Stimulated activated CD4-positive, alpha-beta T cell treated with anti-CD3 and anti-CD28 coated beads, Interleukin-2, amount 100 ng/mL, for 24 hours (primary cell): ENCODE measurements at places on chromosomes 4 and X.

DNA sequence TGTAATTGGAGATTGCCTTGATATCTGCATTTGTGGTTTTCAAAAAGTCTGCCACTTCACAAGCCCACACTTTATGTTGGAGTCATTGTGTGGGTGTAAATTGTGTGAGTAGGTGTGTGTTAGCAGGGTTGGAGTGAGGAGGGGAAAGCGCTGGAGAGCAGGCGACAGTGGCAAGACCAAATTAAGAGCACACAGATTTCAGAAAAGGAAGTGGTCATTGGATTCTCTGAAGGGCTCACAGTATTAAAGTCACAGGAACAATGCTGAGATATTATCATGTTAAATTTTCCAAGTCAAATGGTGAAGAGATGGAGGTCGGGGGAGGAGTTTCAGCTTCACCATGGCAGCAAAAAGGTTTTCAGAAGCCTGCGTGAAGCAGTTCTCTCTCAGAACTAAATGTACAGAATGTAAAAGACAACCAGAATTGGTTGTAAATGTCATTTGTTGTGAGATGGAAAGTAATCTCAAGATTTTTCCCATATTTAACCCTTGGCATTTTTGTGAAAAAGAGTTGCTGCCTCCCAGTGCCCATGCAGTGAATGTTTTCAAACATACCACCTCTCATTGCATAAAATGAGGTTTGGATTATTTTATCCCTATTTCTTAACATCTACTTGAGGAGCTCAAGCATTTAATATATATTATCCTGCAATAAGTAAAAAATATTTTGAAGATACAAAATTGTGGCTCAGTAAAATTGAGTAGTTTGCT, 265.9 kb downstream of the ZNF674 start:
- DNase-seq: no peak

- DNase-seq: no peak
Measured at GRCh38 chr4:90403781-90404180, 276.6 kb downstream of the CCSER1 start.

DNA sequence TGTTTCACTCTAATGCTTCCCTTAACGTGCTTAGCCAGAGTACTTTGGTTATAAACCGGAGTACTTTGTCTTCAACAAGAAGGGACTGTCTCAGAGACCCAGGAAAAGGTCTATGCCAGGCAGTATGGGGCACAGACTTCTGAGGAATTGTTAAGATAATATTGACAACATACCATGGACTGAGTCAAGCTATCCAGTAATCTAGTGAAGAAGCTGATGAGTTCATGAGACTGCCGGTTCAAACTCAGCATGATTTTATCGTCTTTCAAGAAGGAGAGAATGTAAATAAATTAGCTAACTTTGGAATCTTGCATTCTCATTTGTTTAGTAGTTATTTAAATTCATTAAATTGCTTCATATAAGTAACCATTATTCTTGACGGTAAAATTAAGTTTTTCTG, 546.1 kb downstream of the PPP4R3C start:
- no peak for DNase-seq

DNA sequence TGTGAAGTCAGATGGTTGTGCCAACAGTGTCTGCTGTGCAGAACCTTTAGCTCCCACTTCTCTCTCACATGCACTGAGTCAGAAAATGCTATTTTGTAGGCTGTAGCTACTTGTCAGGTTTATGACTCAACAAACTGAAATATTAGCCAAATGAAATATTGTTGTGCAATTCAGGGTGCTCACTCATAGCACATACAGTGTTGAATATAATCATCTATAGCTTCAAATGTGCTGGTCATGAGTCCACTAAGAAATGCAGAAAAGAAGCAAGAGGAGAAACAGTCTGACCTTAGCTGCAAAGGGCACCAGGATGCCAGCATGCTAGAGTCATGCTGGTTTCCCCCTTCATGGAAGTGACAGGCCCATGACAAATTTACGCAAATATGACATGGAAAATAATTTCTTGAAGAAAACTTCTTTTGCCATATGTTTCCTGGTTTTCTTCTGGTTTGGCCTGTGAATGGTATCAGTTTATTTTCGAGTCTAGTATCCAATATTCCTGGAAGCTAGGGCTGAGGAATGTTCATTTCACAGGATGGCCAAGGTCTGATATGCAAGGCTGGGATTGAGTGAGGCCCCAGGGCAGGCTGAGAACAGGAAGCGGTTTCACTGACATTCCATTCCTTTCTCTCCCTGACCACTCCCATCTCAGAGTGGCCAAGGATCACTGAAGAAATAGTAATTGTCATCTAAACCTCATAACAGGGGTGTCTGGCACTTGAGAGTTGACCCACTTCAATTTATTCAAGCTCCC, 10.3 kb upstream of the CXCL2 start:
- DNase-seq: no peak

DNA sequence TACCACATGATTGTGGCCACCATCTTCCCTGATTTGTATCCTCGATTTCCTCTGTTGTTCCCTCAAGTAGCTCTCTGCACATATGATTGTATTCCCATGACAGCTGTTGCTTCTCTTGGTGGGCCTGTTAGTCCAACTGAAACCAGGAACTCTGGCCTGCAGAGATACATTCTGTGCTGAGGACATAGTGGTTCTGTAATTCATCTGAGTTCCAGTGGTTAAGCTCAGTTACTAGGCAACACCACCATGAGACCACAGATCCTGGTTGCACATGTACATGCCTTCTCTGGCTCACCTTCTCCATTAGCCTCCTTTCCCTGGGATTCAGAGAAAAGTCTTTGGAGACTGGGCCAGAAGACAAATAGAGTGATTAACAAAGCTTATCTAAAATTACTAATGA, 172.1 kb upstream of the SLC7A11 start:
- no peak for DNase-seq

DNA sequence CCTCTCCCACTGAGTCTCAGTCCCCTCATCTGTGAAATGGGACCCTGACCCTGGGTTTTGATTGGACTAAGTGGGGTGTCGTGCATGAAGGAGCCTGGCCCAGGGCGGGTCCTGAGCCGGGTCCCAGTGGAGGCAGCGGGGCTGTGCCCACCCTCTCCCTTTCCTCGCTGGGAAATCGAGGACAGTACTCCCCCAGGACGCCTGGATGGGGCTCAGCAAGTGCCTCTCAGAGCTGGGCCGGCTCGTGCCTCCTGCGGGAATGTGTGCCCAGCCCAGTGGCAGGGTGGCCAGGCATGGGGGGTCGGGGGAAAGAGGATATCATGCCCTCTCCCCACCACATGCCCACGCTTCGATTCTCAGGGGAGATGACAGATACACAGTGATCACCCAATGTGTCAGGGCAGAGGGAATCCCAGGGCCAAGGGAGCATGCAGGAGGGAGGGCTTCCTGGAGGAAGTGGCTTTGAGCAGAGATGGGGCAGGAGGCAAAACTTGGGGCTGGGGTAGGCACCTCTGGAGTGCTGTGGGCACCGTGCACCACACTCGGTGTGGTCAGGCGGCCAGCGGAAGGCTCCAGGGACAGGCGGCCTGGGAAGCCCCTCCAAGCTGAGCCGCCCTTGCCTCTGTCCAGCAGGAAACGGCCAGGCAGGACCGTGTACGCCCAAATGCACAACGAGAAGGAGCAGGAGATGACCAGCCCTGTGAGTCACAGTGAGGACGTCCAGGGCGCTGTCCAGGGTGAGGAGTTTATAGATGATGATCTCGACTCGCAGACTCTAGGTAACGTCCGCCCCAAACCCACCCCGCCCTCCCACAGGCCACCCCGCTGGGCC, 203.0 kb downstream of the AFAP1 start:
- no peak for DNase-seq

DNA sequence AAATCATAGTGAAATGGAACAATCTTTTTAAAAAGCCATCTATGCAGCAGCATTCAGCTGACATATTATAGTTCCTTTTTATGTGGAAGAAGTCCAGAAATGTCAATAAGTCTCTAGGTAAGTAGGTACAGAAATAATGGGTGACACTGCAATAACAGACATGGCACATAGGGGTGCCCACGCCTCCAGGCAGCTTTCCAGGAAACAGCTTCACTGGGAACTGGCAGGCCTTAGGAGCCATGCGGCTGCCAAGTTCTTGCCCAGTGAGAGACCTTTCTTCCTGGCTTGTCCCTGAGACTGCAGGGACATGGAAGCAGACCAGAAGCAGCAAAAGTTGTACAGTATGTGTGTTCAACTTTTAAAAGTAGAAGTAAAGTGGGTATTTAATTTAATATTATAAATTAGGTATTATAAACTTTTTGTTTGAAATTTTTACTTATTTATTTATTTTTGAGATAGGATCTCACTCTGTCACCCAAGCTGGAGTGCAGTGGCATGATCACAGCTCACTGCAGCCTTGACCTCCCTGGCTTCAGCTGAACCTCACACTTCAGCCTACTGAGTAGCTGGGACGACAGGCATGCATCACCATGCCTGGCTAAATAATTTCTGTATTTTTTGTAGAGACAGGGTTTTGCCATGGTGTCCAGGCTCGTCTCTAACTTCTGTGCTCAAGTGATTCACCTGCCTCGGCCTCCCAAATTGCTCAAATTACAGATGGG, 12.1 kb upstream of the ETNPPL start:
- no peak for DNase-seq

- DNase-seq: no peak
Measured at GRCh38 chrX:107738768-107739167, 36.8 kb downstream of the TSC22D3 start.

DNA sequence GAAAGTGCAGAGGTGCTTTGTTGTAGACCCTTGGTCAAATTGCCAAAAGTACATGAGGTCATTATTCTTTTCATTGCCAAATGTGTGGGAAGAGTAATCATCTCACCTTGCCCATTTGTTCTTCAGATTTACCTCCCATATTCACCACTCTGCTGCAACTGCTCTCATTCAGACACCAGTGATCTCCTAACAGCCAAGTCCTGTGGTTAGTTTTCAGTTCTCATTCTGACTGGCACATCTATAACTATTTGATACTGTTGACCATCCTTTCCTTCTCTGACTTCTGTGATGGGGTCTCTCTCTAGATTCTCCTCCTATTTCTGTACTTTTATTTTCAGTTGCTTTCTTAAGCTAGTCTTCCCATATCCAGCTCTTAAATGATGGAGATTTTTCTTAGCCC, 39.8 kb downstream of the GRIA3 start:
- no peak for DNase-seq

DNA sequence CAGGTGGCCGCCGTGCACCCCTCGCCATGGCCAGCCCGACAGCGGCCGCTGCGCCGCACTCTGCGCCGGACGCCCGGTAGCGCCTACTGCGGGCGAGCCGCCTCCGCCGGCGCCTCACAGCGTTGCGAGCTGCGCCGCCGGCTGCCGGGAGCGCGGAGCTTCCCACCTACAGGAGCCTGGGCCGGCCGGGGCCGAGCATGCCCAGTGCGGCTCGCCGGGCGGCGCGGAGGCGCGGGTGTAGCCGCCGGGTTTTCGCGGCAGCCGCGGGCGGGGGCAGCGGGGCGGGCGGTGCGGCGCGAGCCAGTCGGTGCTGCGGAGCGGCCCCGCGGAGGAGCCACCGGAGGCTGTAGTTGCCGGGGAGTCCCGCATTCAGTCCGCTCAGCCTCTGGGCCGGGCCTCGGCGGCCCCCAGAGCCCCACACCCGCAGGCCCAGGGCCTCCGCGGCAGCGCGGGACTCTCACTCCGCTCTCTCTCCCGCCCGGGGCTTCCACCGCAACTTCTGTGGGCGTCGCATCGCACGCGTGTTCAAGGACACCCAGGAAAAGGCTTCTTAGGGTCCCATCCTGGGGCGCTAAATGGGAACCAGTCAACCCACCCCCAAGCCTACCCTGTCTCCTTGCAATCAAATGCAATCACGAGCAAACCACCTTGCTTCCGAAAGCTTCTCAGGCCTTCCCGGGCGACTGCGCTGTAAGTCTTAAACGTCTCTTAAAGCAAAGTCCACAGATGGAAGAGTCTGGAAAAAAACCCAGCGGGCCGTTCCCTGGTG, at the start of gene MFAP3L:
TSS of gene MFAP3L (minus strand) at position 143 of the 769 bp plus-strand sequence. CDS start 20,518 bp downstream, outside the sequence.
- peak; percentile 83 for DNase-seq

DNA sequence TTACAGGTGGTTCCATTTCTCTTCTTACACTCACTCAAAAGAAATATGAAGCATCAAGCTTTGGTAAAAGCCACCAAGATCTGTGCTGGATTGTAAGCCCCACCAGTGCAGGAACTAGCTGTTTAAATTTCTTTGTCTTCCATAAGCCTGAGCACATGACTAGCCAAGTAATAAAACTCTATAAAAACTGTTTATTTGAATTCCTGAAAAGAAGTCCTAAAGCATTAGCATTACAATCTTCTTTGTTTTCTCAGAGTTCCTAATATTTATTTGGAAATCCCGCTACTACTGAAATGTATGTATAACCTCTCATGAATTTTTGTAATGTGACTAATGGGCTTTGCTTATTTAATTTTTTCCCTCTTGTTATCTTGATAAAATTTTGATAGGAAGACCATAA, 65.9 kb downstream of the IQCM start:
- no peak for DNase-seq

DNA sequence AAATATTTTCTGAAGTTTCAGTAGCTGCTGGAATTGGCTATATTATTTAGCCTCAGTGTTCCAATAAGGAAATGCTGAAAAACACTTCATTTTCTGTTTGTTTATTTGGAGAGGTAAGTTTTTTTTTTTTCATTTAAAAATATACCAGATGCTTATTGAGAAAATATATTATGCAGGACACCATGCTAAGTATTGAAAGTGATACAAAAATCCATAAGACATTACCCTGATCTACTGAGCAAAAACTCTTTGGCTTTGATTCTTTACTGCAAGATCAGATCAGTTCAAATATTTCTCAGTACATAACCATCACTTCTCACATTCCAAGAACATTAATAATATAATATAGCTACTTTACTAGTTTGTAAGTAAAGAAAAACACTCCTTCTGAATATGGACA, 123.4 kb upstream of the PACRGL start:
- no peak for DNase-seq
